Activated naive CD8-positive, alpha-beta T cell treated with anti-CD3 and anti-CD28 coated beads for 36 hours (primary cell): ENCODE measurements at places on chromosomes 7 and 10. TPM values are rescaled to one million over a fixed set of nuclear protein-coding genes. Genes with fewer than 3 reads are reported as not detected.
A peak's percentile ranks its signal among the peaks of the same experiment; 100 is the strongest.

Gene CADPS2
- not detected for total RNA-seq

Gene STEAP1
- total RNA-seq = 2.0 TPM

Gene ADRA2A
- not detected for total RNA-seq

Gene MKI67
- 210 TPM for total RNA-seq

Gene LIPM
- total RNA-seq = not detected

Gene TMEM254
- 14.7 TPM for total RNA-seq

Gene CFTR
- total RNA-seq = not detected

Gene EGFR
- total RNA-seq = not detected

Gene GPR158
- not detected for total RNA-seq

Gene GRID2IP
- total RNA-seq = not detected

- DNase-seq = no peak
- H3K4me3 ChIP-seq = no peak overlapping the region
- no peaks in the 10 kb centered on the region for H3K27me3 ChIP-seq
- peaks cover 40% of the 10 kb centered on the region for H3K4me1 ChIP-seq
- H3K36me3 ChIP-seq = no peaks in the 10 kb centered on the region
These were observed 6.5 kb upstream of the WASL start for GRCh38 chr7:123755338-123755737.

DNA sequence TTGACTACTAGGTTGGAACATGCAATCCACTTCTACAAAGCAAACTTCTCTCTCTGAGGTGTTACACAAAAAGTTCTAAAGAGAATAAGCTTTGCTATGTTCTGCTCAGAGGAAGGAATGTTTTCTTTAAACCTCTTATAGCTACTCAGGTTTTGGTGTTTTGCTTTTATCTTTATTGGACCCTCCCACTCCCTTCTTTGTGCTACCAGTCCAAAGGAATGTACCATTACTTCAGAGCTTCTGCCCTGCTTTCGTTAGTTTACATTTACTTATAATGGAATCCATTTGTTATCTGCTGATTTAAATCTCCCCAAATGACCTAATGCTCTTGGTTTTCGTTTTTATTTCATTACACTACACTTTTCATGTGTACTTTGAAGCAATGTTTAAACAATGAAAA, 154.9 kb downstream of the ATE1 start:
- no peaks in the 10 kb centered on the region for H3K27me3 ChIP-seq
- H3K36me3 ChIP-seq = peaks cover 30% of the 10 kb centered on the region
- H3K27ac ChIP-seq = no peak overlapping the region
- H3K4me1 ChIP-seq = no peaks in the 10 kb centered on the region
- H3K4me3 ChIP-seq = no peak overlapping the region
- no peak for DNase-seq

DNA sequence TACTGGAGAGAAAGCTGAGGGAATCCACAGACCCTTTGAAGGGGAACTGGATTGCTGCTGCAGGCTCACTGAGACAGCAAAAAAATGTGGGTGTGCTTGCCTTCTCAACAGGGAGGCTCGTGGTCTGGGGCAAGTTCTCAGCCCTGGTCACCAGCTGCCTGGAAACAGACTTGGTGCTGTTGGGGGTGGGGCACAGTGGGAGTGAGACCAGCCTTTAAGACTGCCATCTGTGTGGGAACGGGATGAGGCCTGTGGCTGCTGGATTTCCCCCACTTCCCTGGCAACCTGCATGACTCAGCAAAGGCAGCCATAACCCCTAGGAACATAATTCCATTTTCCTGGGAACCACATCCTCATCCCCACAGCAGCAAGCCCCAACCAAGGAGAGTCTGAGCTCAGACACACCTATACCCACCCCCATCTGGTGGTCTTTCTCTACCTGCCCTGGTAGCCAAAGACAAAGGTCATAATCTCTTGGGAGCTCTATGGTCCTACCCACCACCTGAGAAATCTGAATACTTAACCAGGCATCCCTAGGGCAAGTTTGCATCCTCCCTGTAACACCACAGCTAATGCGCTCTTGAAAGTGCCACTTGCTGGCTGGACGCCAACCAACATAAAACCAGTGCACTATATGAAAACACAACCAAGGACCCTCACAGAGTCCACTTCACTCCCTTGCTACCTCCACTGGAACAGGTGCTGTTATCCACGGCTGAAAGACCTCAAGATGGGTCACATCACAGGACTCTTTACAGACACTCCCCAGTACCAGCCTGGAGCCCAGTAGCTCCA, 45.0 kb upstream of the TFEC start:
- no peaks in the 10 kb centered on the region for H3K27me3 ChIP-seq
- H3K4me3 ChIP-seq = no peak overlapping the region
- H3K4me1 ChIP-seq = no peaks in the 10 kb centered on the region

- no peak for DNase-seq
- no peak overlapping the region for H3K27ac ChIP-seq
- H3K36me3 ChIP-seq = no peaks in the 10 kb centered on the region
These were observed 99.2 kb downstream of the PTPRN2 start for GRCh38 chr7:158488181-158488971.

- H3K27me3 ChIP-seq = no peaks in the 10 kb centered on the region
- H3K4me1 ChIP-seq = peaks cover 39% of the 10 kb centered on the region
- no peaks in the 10 kb centered on the region for H3K36me3 ChIP-seq
- H3K27ac ChIP-seq = no peak overlapping the region
These were observed 62.0 kb downstream of the CCNY start for GRCh38 chr10:35398355-35398754.

DNA sequence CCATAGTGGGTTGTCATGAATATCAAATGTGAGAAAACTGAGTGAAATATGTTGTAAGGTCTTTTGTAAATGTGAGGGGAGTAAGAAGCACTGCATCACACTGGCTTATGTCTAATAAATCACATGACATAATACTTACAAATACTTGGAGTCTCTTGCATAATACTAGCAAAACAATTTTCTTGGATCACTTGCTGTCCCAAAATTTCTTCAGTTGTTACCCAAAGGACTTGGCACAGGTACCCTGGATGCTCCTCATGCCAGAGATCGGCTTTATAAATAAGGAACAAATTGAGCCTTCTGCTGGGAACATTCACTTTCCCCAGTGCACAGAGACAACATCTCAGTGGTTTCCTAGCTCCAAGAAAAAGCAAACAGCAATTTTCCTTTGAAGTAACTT, 5.0 kb upstream of the LRIT2 start:
- no peak overlapping the region for H3K27ac ChIP-seq

DNA sequence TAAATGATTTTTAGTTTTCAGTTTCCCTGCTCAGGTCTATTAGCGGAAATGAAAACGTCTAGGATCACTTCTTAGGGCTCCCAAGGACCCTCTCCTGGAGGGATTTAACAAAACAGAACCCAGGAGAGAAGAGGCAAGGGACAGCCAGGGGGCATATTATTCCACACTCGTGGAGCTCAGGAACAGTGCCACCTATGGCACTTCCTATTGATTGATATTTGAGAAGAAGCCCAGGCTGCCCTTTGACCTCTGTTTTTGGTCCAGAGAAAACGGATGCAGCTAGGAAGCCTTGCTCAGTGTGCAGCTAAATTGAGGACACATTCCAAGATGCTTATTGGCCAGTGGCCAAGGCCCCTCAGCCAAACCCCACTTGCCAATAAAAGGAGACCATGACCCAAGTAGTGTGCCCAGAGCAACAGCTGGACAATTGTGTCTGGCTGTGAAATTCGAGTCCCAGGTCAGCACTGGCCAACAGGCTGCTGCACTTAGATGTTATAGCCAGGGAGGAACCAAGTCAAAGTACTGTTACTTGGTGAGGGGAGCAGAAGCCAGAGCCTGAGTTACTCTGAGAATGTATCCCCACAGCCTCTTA, 24.0 kb upstream of the GPNMB start:
- no peak for DNase-seq
- H3K4me3 ChIP-seq = no peak overlapping the region
- H3K4me1 ChIP-seq = no peaks in the 10 kb centered on the region
- no peak overlapping the region for H3K27ac ChIP-seq
- H3K27me3 ChIP-seq = peaks cover 2% of the 10 kb centered on the region

DNA sequence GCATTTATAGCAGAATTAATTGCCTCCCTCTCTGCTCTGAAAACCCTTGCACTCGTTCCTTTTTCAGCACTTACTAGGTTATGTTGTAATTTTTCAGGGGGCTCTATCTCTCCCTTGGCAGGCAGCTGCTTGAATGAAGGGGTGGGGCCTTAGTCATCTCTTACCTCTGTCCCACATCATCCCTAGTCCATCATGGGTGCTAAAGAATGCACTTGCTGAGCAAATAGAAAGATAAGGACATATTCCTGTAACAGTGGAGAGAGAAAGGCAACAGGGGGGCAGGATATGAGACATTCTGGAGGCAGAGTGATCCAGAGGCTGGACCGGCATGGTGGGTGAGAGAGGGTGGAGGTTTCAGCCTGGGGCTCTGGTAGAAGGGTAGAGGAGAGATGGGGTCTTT, 60.0 kb downstream of the MINDY4 start:
- H3K27me3 ChIP-seq = no peaks in the 10 kb centered on the region
- H3K27ac ChIP-seq = no peak overlapping the region
- peaks cover 8% of the 10 kb centered on the region for H3K4me1 ChIP-seq
- peaks cover 36% of the 10 kb centered on the region for H3K36me3 ChIP-seq

DNA sequence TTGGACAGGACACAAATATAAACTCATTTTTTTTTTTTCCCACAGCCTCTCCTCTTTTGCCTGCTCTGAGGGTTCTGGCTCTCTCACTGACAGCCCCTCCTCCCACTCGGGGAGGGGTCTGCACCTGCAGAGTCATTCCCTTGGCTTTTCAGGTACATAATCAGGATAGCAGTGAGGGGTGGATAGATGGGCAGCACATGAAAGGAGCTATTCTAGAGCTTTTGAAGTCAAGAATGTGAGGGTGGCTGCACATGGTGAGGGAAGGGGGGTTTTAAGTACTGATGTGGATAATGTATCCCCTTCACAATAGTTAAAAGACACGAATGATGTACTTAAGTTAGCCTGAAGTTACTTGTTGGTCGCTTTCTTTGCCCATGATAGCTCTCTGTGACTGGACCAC, 76.2 kb downstream of the CFAP58 start:
- H3K27ac ChIP-seq = no peak overlapping the region
- peaks cover 13% of the 10 kb centered on the region for H3K27me3 ChIP-seq
- H3K4me3 ChIP-seq = no peak overlapping the region
- no peaks in the 10 kb centered on the region for H3K36me3 ChIP-seq
- DNase-seq = no peak

- no peak overlapping the region for H3K4me3 ChIP-seq
- H3K4me1 ChIP-seq = peaks cover 4% of the 10 kb centered on the region
- no peaks in the 10 kb centered on the region for H3K36me3 ChIP-seq
- no peak for DNase-seq
- H3K27ac ChIP-seq = no peak overlapping the region
These were observed 97.4 kb downstream of the FOXL3 start for GRCh38 chr7:387132-388022.

DNA sequence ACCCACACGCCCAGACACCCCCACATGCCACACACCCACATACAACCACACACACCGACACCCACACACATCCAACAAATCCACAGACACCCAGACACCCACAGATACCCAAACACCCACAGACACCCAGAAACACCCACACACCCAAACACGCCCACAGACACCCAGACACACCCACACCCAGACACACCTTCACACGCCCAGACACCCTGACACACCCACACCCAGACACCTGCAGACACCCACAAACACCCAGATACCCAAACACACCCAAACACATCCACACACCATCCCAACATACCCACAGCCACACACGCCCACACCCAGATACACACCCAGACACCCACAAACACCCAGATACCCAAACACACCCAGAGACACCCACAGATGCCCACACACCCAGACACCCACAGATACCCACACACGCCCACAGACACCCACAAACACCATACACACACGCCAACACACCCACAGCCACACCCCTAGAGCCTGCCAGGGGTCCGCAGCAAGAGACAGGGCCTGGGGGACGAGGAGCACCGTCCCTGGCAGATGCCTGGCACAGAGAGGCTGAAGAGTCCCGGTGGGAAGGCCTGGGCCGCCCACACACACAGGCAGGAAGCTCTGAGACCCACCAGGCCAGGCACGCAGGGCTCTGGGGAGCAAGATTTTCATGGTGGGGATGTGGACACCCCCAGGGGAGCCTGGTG, 28.5 kb downstream of the CYP2W1 start:
- H3K4me1 ChIP-seq = peaks cover 6% of the 10 kb centered on the region
- H3K4me3 ChIP-seq = no peak overlapping the region
- peak overlapping the region; percentile 32 for H3K27ac ChIP-seq
- no peak for DNase-seq
- no peaks in the 10 kb centered on the region for H3K27me3 ChIP-seq

- H3K36me3 ChIP-seq = no peaks in the 10 kb centered on the region
- no peaks in the 10 kb centered on the region for H3K27me3 ChIP-seq
- no peak overlapping the region for H3K27ac ChIP-seq
- H3K4me3 ChIP-seq = no peak overlapping the region
- no peak for DNase-seq
- H3K4me1 ChIP-seq = no peaks in the 10 kb centered on the region
These were observed 229.6 kb downstream of the BAMBI start for GRCh38 chr10:28906934-28907333.

GRCh38 chr10:88336334-88336733, 246.8 kb downstream of the RNLS start:
- H3K4me1 ChIP-seq = peaks cover 13% of the 10 kb centered on the region
- no peak overlapping the region for H3K4me3 ChIP-seq
- H3K36me3 ChIP-seq = no peaks in the 10 kb centered on the region
- no peaks in the 10 kb centered on the region for H3K27me3 ChIP-seq
- no peak for DNase-seq

DNA sequence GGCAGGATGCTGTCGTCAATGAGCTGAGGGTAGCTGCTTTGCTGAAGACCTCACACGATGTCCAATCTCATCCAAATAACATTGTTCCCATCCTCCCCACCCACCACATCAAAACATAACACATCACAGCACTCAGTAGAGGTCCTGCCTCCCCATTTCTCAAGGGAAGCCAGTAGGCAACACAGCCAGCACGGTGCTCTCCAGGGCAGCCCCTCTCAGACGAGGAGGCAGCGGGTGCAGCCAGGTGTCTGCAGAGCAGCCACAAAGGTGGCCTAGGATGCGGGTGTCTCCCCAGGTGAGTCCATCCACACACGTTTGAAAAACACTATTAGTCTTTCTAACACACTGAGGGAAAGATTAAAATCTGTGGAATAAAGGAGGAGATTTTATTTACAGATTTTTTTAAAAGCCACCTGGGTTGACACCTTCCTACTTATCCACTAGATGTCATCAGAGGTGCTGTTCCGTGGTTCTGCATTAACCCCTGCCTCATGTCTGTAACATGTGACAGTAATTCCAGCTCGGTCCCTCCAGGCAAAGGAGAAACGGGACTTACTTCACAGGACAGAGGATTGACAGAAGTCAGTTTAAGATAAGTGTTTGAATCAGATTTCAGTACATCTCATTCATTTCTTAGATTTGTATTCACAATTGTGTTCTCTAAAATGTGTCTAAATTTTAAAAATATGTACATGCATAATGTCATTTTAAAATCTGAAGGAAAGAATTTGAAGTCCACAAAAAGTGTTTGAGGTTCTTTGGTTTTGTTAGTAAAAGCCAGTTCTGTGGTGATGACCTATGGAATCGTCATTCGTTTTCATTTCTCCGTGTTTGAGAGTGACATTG, 68.0 kb downstream of the LANCL2 start:
- no peak for DNase-seq
- no peak overlapping the region for H3K27ac ChIP-seq
- peaks cover 17% of the 10 kb centered on the region for H3K4me1 ChIP-seq

GRCh38 chr10:43806831-43807640, 158.4 kb upstream of the ZNF32 start:
- H3K27ac ChIP-seq = no peak overlapping the region
- no peaks in the 10 kb centered on the region for H3K27me3 ChIP-seq
- peaks cover 2% of the 10 kb centered on the region for H3K36me3 ChIP-seq
